Fibroblast of lung (primary cell): ENCODE measurements at places on chromosomes 6 and 20. TPM values are rescaled to one million over a fixed set of nuclear protein-coding genes. Genes with fewer than 3 reads are reported as not detected.

GRCh38 chr6:158356586-158357546 lies 44.6 kb downstream of the TULP4 start:
- H3K36me3 ChIP-seq: no peaks in the 10 kb centered on the region
- no peaks in the 10 kb centered on the region for H3K27me3 ChIP-seq

DNA sequence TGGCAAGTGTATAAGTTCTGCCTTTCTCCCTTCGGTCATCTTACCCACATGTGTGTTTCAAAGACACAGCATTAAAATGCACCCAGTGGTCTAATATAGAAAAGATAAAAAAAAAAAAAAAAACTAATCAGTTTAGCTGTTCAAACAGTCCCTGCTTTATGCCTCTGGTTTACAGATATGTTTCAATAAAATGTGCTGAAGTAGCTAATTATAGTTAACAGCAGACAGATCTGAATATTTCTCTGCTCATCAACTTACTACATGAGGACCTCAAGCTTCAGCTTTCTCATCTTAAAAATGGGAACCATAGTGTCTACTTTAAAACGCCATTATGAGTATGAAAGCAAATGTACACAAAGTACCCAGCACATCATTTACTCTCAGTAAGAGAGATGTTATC lies 280.6 kb upstream of the DEFB112 start:
- no peaks in the 10 kb centered on the region for H3K36me3 ChIP-seq
- no peaks in the 10 kb centered on the region for H3K27me3 ChIP-seq
- H3K27ac ChIP-seq: no peak overlapping the region
- no peak for DNase-seq

DNA sequence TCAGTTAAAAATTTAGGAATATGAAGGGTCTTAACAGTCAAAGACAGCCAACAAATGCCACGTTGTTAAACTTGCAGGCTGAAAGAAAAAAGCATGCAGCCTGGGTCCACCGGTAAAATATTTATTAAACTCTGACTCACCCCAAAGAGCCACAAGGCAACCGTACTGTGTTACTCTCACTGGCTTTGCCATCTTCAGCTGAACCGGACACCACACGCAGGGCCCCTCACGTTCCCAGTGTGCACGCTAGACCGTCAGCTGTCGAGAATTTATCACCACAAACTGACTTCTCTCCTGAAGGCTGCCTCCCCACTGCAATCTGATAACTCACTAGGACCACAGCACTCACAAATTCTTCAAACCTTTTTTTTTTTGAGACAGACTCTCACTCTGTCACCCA lies 30.7 kb downstream of the HUS1B start:
- H3K36me3 ChIP-seq: no peaks in the 10 kb centered on the region
- no peaks in the 10 kb centered on the region for H3K27me3 ChIP-seq
- no peak overlapping the region for H3K4me3 ChIP-seq
- peaks cover 6% of the 10 kb centered on the region for H3K4me1 ChIP-seq
- H3K27ac ChIP-seq: no peak overlapping the region

DNA sequence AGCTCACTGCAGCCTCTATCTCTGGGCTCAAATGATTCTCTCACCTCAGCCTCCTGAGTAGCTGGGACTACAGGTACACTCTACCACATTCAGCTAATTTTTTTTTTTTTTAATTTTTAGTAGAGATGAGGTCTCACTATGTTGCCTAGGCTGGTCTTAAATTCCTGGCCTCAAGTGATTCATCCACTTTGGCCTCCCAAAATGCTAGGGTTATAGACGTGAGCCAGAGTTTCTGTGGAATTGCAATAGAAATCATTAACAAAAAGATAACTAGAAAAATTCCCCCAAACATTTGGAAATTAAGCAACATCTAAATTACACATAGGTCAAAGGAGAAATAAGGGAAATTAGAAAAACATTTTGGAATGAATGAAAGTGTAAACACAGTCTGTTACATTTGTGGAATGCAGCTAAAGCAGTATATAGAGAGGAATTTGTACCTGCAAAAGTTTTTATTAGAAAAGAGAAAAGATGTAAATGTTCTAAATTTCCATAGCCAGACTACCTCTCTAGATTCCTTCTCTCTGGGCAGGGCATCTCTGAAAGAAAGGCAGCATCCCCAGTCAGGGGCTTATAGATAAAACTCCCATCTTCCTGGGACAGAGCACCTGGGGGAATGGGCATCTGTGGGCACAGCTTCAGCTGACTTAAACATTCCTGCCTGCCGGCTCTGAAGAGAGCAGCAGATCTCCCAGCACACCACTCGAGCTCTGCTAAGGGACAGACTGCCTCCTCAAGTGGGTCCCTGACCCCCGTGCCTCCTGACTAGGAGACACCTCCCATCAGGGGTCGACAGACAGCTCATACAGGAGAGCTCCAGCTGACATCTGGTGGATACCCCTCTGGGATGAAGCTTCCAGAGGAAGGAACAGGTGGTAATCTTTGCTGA lies 51.3 kb downstream of the ATRN start:
- H3K4me3 ChIP-seq: no peak overlapping the region
- no peak overlapping the region for H3K27ac ChIP-seq
- no peaks in the 10 kb centered on the region for H3K27me3 ChIP-seq
- no peaks in the 10 kb centered on the region for H3K36me3 ChIP-seq

DNA sequence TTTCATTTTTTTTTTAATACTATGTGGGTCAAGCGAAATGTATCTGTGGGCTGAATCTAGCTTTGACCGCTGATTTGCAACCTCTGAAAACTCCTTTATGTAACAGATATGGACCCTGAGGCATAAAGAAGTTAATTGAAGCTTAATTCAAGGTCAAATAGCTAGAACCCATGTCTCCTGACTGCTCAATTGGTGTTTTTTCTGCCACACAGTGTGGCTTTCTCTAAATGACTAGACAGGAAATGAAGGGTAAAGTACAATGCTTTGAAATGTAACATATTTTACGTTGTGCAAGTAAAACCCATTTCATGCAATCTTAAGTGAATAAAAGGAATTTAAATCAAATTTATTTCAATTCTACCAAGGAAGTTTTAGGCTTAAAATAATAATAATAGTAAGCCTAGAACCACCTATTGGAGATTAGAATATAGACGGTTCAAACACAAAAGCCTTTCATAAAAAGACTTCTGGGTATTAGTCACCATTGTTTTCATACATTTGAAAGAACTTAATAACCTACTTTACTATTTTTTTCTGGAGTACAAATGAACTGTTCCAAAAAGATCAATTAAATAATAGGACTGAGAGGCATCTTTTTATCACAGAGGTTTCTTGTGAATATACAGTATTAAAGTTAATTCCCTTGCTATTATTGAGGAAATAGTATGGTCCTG lies 279.8 kb downstream of the EPHA7 start:
- H3K36me3 ChIP-seq: no peaks in the 10 kb centered on the region
- H3K27ac ChIP-seq: no peak overlapping the region
- DNase-seq: no peak

GRCh38 chr6:27161946-27162603 lies 85.4 kb upstream of the PRSS16 start:
- H3K27ac ChIP-seq: no peak overlapping the region
- H3K36me3 ChIP-seq: no peaks in the 10 kb centered on the region
- H3K4me3 ChIP-seq: peak overlapping the region; percentile 38

DNA sequence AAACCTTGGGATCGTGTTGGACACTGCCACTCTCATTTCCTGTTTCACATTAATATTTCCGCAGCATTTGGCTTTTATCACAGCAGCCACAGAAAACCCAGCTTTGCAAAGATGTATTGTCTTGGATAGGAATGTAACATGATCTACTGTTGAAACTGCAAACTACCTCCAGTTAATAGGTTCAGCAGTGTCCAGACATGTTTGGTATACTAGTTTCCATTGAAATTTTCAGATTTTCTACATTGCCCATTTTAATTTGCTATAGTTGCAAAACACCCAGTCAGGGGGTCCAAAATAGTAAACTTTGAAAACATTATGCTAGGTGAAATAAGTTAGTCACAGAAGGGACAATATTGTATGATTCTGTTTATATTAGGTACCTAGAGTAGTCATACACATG lies 3.3 kb downstream of the ANKRD6 start:
- no peak for DNase-seq
- peaks cover 6% of the 10 kb centered on the region for H3K27me3 ChIP-seq
- H3K4me1 ChIP-seq: no peaks in the 10 kb centered on the region
- no peak overlapping the region for H3K4me3 ChIP-seq
- no peaks in the 10 kb centered on the region for H3K36me3 ChIP-seq

- no peaks in the 10 kb centered on the region for H3K36me3 ChIP-seq
- no peaks in the 10 kb centered on the region for H3K27me3 ChIP-seq
- no peaks in the 10 kb centered on the region for H3K4me1 ChIP-seq
- DNase-seq: no peak
- no peak overlapping the region for H3K4me3 ChIP-seq
These were observed 7.6 kb upstream of the TBC1D20 start for GRCh38 chr20:469746-470490.

- no peaks in the 10 kb centered on the region for H3K4me1 ChIP-seq
- no peaks in the 10 kb centered on the region for H3K36me3 ChIP-seq
- H3K27me3 ChIP-seq: peaks cover 6% of the 10 kb centered on the region
- peak; percentile 36 for DNase-seq
- H3K4me3 ChIP-seq: no peak overlapping the region
- H3K27ac ChIP-seq: no peak overlapping the region
These were observed 7.3 kb upstream of the COL9A1 start for GRCh38 chr6:70310063-70310694.

- no peak for DNase-seq
- H3K4me1 ChIP-seq: no peaks in the 10 kb centered on the region
- no peak overlapping the region for H3K4me3 ChIP-seq
- no peak overlapping the region for H3K27ac ChIP-seq
- no peaks in the 10 kb centered on the region for H3K27me3 ChIP-seq
These were observed 20.7 kb downstream of the NKX2-4 start for GRCh38 chr20:21376626-21377025.

DNA sequence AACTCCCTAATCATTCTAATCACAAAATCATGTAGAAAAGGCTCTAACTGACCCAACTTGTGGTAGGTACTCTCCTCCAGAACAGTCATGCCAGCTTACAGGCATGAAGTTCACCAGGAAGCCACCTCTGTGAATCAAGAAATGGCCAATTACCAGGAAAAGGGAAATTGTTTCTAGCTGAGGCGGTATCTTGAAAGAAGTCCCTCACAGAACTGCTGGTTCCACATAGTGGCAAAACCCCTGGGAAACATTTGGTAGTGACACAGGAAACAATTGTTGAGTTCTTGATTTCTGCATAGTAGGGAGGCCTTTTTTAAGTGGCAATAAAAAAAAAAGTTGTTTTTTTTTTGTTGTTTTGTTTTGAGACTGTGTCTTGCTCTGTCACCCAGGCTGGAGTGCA lies 3.4 kb upstream of the ZHX3 start:
- H3K27ac ChIP-seq: no peak overlapping the region
- no peak for DNase-seq
- H3K27me3 ChIP-seq: no peaks in the 10 kb centered on the region
- H3K4me1 ChIP-seq: no peaks in the 10 kb centered on the region
- H3K36me3 ChIP-seq: no peaks in the 10 kb centered on the region

GRCh38 chr6:20946022-20946421 lies 411.8 kb downstream of the CDKAL1 start:
- H3K27me3 ChIP-seq: no peaks in the 10 kb centered on the region
- no peak overlapping the region for H3K4me3 ChIP-seq
- DNase-seq: peak; percentile 71
- no peaks in the 10 kb centered on the region for H3K4me1 ChIP-seq
- no peak overlapping the region for H3K27ac ChIP-seq
- no peaks in the 10 kb centered on the region for H3K36me3 ChIP-seq

The RIPPLY2 gene
- total RNA-seq: 0.51 TPM in 1 of 2 replicates, not detected in the other

The ZNF322 gene
- total RNA-seq: 17.3 and 17.7 TPM in 2 replicates

The AKAP12 gene
- total RNA-seq: 65.5 and 68.5 TPM in 2 replicates

The SLC17A9 gene
- 3.3 and 6.4 TPM in 2 replicates for total RNA-seq

The DDO gene
- total RNA-seq: 8.7 and 12.2 TPM in 2 replicates

The CAPN11 gene
- not detected in 2 replicates for total RNA-seq

The TMEM217 gene
- total RNA-seq: 4.0 and 4.9 TPM in 2 replicates
